ENCODE measurements at places on chromosomes 12 and 14.

- DNase-seq = no peak
Measured at GRCh38 chr12:89307474-89308253, 44.6 kb downstream of the DUSP6 start.

DNA sequence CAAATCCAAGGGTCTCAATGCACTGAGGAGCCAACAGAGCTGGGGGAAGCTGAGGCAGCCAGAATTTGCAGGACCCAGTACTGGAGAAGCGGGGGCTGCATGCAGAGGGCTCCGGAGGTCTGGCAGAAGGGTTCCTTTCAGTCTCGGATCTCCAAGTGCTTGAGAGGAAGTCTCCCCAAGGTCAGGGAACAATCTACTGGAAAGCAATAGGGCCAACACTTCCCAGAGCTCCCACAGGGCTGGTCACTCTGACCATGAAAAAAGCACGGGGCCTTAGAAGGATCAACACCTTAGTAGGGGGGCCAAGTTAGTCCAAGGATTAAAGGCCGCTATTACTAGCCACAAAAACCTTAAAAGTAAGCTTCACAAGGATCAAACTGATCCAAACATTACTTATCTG is 31.7 kb downstream of the SPPL3 start:
- DNase-seq = no peak

DNA sequence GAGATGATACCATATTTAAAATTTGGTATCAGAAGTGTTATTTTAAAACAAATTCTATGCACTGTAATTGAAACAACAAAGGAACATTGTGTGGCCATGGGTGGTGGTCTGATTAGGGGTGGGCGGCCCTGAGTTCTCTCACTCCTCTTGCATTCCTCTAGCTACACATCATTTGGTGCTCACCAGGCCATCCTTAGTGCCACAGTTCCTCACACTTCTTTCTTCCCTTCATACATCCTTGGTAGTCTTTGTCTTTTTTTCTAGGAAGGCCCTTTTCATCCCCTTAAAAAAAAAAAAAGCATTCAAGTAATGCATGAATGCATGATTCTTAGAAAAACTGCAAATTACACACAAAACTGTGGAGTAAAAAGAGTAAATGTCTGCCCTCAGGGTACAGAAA is 2.4 kb upstream of the MANSC4 start:
- no peak for DNase-seq

GRCh38 chr14:72480464-72481243 is 413.2 kb downstream of the DPF3 start:
- DNase-seq = no peak
